ENCODE measurements at places on chromosomes 5 and 9.
A peak's percentile ranks its signal among the peaks of the same experiment; 100 is the strongest.

GRCh38 chr9:121500165-121500478 lies 478 bp upstream of the GGTA1 start:
- DNase-seq = no peak

- peak; percentile 35 for DNase-seq
Measured at GRCh38 chr5:32710550-32711361, at the start of gene NPR3. Gene NPR3, plus strand, starts transcription at chr5:32711321. Its CDS starts 456 bp downstream, at chr5:32711777.

GRCh38 chr9:113350937-113351336 lies 1.6 kb downstream of the BSPRY start:
- no peak for DNase-seq

DNA sequence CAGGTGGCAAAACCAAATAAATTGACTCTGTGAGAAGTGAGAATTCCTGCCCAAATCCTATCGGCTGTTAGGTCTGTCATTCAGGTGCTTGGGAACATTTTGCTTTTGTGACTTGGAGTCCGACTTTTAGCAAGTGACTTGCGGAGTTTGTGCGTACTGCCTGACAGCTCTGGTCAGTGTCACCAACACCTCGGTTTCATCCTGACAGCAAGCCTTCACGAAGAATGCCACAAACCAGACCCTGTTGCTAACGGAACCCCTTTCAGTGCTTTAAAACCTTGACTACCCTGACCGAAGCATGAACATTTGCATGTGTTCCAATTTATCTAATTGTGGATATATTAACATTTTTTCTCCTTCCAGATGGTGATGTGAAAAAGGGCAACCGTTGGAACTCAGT lies 26.5 kb downstream of the LIX1 start:
- no peak for DNase-seq

- no peak for DNase-seq
Measured at GRCh38 chr5:10311595-10312425, 4.1 kb upstream of the CMBL start.

- no peak for DNase-seq
Measured at GRCh38 chr9:132404228-132404881, 2.3 kb downstream of the TTF1 start.

- peak; percentile 45 for DNase-seq
Measured at GRCh38 chr5:14452685-14453454, 128.7 kb upstream of the OTULINL start.

DNA sequence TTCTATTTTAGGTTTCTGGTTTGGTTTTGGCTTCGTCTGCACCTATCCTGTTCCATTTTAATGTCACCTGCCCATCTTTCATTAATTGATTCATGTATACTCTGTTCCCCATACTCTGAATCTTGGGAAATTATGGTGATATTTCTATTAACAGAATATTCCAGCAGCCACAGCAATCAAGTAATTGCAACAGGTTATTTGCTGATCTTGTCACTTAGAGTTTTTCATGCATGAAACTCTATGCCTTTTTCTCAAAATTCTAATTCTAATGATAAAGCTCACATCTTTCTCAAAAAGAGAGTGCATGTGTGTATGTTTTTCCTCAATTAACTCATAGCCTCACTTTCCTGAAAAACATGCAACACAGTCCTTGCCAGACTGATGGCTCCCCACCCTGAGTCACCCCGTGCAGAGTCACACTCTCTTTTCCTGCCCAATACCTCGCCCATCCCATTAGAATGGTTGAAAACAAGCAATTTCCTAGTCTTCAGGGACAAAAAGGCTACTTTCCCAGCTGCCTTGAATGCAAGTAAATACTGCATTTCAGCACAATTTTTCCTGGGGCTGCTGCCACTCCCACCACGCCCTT lies 15.6 kb downstream of the GFRA3 start:
- no peak for DNase-seq

GRCh38 chr5:174306345-174307030 lies 261.0 kb downstream of the NSG2 start:
- no peak for DNase-seq

DNA sequence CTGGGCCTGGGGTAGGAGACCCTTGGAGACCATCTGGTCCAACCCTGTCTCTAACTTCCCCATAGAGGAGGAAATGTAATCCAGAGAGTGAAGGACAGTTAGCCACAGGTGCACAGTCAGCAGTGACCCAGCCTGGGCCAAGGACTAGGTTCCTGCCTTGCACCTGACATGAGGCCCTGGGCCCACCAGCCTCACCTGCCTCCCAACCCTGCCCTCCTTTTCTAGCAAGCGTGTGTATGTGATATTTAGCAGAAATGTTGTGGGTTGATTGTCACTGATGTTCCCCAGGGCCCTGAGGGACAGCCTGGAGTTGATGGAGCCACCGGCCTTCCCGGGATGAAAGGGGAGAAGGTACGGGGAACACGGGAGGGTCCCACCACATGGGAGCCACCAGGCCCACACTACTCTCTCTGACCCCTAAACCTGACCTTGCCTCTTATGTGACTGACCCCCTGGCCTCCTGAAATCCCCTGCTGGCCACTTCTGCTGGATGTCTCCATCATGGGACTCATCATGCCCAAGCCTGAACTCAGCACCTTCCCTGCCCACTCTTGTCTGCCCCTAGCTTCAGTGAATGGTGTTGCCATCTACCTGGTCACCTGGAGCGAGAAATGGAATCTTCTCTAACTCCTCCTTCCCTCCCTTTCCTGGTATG lies 79.2 kb upstream of the TGFBR1 start:
- DNase-seq = no peak

DNA sequence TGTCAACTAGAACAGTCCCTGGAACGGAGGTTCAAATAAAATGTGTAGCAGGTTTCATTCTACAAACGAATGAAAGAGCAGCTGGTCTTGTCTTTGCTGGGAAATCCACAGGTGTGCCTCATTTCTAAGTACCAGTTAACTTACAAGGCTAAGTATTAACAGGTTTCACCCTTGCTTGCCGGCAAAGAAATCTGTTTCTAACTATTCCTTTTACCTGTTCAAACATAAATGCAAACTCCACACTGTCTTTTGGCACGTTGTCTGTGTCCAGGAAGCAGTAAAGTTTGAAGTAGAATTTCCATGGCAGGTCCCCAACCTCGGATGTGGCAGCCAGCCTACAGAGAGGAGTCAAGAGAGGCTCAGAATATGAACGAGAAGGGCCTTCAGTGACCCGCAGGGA lies 54.4 kb upstream of the RETREG1 start:
- no peak for DNase-seq

- no peak for DNase-seq
Measured at GRCh38 chr9:133597316-133597957, 11.8 kb downstream of the FAM163B start.

DNA sequence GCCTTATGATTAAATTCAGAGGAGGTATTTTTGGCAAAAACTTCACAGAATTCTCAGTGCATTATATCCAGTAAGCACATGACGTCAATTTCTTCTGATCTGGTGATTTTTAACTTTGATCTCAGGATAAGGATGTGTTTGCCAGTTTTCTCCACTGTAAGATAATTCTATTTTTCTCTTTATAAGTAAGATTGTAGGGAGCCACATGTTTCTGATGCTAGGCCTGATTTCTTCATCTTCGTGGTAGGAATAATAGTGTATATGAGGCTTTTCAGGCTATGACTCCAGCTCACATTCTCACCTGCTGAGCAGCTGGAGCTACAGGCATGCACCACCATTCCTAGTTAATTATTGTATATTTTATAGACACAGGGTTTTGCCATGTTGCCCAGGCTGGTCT lies 32.1 kb upstream of the LMNB1 start:
- DNase-seq = no peak

- no peak for DNase-seq
Measured at GRCh38 chr9:121071370-121071755, 3.4 kb upstream of the CNTRL start.

DNA sequence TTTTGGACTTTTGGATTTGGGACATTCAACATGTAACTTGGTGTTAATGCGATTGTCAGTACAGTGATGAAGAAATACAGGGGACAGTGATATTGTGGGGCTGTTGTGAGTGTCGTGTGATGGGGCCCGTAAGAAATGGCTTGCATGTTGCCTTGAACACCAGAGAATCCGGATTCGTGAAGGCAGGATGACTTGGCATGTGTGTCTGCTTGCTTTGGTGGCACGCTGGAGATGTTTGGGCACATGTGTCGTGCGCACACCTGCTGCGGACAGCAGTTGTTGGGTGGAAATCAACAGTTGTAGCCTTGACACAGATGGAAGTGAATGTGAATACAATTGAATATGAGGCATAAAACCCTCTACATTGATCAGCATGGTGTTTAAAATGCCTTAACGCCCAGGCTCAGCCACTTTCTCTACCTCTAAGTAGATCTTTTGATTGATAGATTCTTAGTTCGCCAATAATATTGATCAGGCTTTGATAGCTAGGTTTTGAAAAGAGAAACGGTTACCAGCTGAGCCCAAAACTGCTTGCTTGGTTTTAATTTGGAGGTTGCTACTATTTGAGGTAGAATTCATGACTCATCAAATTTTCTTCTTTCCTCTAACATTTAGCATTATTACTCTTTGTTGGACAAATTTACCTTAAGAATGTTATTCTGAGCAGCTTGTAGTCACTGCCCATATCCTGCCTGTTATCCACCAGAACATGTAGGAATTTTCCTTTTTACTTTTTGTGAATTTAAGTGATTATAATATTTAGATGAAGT lies 94.4 kb downstream of the TRIO start:
- no peak for DNase-seq

- no peak for DNase-seq
Measured at GRCh38 chr9:129435291-129435690, 185.6 kb downstream of the C9orf50 start.

DNA sequence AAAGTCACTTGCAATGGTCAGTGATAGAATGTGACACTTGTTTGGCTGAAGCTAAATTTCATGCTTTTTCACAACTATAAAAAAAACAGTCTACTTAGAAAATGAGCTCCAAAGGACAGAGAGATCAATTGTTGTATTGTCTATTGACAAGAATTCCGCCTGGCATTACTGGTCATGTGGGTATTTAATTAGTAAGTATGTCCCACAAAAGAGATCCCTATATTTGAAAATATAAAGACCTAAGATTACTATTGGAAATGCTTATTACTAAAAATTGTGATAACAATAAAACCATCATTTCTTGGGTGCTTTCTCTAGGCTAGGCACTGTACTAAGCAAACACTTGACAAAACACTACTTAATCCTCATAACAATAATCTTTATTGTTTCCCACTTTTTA lies 745.2 kb upstream of the C9orf72 start:
- no peak for DNase-seq

DNA sequence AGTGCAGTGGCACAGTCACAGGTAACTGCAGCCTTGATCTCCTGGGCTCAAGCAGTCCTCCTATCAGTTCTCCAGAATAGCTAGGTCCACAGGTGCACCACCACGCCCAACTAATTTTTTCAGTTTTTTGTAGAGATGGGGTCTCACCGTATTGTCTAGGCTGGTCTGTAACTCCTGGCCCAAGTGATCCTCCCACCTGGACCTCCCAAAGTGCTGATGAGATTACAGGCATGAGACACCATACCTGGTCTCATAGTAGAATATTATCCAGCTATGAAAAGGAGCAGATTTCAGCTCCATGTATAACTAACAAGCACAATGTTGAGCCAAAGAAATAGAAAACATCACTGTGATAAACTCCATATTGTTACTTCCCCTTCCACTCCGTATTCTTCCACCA lies 69.8 kb downstream of the FAM78A start:
- no peak for DNase-seq

DNA sequence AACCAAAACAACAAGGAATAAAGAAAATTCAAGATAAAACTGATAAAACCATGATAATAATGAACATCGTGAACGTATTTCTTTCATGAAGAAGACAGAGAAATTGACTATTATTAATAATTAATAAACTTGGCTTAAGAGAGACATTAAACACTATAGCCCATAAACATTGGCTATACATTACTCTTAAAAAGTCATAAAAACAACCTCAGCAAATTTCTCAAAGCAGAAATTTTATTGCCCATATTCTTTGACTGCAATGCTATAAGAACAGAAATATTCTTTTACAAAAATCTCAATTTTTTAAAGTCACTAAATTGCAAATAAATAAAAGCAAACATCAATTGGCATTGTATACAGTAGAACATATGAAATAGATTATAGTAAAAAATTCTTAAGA lies 42.5 kb downstream of the CSF2 start:
- DNase-seq = no peak

DNA sequence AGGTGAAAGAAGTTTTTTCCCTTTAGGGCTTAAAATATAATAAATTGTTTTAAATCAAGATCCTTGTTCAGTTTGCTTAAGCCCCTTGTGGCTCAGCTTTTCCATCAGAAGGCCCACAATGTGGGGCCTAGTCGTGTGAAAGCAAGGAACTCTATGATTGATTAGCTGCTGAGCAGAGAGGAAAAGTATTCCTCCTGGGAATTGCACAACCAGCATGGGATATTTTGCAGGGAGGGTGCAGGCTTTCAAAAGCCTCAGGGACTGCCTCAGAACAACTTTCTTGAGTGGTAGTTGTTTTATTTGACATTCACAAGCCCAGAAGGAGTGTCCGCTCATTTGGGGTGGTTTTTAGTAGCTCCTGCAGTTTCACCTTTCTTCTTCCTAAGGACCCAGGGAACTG lies 19.8 kb downstream of the TTC23L start:
- DNase-seq = peak; percentile 59

- no peak for DNase-seq
Measured at GRCh38 chr5:124761010-124761409, 14.6 kb upstream of the ZNF608 start.

DNA sequence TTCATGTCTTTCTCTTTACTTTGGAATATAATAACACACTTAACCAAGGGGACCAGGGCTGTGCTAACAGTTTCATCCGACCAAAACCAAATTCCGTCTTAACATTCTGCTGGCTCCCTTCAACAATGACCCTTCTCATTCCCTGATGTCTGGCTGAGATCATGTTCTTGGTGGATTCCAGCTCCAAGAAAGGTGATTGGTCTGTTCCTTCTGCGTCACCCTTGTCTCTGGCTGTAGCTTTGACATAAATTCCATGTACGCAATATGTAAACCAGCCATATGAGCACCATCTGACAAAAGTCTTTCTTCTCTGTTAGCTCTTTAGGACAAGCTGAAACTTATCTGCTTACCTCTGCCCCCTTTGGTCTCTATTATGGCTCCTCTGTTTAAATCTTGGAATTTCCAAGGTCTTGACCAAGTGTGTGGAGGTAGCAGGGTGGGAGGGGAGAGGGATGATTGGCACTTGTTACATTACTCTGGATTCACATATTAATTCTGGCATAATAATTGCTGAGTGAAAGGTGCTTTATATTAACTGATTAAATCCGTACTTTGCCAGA lies 45.7 kb upstream of the HSD17B4 start:
- no peak for DNase-seq

DNA sequence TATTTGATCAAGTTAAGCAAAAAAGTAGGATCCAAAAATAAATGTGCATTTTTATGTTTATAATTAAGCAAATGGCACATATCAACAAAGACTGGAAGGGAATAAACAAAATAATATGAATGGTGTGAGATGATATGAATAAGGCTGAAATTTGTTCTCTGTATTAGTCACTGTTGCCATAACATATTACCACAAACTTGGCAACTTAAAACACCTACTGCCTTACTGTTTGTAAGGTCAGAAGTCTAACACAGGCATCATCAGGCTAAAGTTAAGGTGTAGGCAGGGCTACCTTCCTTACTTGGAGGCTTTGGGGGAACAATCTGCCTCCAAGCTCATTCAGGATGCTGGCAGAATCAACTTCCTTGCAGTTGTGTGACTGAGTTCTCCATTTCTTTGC lies 19.3 kb downstream of the PGGT1B start:
- no peak for DNase-seq
